Fibroblast of the aortic adventitia (primary cell): ENCODE measurements at places on chromosomes 1 and 21.

- no peak for DNase-seq
Measured at GRCh38 chr1:47443530-47444296, 5.9 kb downstream of the FOXD2 start.

GRCh38 chr1:107965110-107965991 is at the start of gene VAV3:
Gene VAV3, minus strand, starts transcription at chr1:107965180. Its CDS starts 311 bp downstream, at chr1:107964869.
- DNase-seq: peak; percentile 30

DNA sequence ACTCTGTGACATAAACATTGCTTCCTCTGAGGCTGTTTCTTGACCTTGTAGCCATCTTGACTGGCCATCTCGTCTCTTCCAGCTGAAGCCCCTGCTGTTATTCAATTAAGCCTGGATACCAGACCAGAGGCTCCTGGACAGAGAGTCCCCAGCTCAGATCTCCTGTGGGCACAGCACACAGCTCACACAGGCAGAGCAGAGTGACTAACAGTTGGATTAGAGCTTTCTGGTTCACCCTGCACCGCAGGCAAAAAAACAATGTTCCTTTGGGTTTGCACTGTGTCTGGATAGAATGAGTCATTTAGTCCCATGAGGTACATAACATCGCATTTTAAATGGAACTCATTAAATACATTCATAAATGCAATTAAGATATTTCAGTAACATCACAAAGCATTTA is 33.4 kb upstream of the USH2A start:
- peak; percentile 59 for DNase-seq

- DNase-seq: no peak
Measured at GRCh38 chr1:59291561-59291960, 5.3 kb upstream of the FGGY start.

DNA sequence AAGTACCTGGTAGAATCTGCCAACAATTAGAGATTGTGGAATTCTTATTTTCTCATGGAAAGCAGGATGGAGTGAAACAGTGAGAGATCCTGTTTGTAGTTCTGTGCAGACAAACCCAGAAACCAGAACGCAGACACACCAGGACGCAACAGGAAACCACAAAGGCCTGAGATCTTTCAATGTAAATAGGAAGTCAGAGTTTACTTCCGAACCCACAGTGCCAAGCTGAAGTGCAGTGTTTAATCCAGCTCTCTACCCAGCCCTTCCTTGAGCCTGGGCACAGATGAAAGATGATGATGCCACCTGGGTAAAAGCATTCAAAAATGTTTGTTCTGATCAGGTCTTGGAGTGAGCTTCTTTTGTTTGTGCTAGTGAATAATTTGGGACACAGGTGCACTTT is 244.2 kb upstream of the HOOK1 start:
- DNase-seq: no peak

- no peak for DNase-seq
Measured at GRCh38 chr1:150056407-150056806, 11.2 kb upstream of the VPS45 start.

GRCh38 chr21:34571994-34572393 is 42.9 kb downstream of the RCAN1 start:
- no peak for DNase-seq

DNA sequence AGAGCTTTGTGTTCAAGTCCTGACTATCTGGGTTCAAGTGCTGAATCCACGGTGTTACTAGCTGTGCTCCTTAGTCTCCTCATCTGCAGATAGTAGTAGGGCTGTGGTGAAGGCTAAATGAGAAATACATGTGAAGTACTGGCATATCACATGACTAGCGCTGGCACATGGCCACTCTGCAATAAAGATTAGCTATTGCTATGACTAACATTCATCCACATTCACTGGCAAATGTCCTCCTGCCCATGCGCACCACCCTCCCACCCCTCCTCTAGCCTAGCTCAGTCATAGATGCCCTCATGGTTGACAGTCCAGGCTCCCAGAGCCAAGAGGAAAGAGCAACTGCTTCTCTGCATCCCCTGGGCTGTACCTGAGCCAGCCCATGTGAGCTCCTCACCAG is 8.5 kb upstream of the COL8A2 start:
- DNase-seq: peak; percentile 98

- peak; percentile 50 for DNase-seq
Measured at GRCh38 chr1:17802164-17802563, 47.0 kb downstream of the ACTL8 start.

DNA sequence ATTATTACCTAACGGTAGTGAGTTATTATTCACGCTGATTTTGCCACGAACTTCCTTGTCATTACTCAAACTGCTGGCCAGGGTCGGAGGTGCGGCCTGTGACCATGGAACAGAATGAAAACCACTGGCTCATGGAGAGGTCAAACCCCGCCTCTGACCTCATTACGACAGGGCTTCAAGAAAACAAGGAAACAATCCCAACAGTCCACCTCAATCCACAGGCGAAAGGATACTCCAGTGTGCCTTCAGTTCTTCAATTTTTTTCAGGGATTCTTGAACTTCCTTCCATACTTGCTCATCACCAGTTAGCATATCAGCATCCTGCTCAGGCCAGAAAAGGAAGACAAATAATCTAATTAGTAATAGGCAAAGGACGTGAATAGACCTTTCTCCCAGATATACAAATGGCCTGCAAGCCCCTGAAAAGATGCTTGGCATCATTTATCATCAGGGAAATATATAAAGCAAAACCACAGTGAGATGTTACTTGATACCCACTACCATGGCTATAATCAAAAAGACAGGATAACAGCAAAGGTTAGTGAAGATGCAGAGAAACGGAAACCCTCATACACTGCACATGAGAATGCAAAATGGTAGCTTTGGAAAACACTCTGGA is 643.4 kb downstream of the SMYD3 start:
- DNase-seq: no peak

DNA sequence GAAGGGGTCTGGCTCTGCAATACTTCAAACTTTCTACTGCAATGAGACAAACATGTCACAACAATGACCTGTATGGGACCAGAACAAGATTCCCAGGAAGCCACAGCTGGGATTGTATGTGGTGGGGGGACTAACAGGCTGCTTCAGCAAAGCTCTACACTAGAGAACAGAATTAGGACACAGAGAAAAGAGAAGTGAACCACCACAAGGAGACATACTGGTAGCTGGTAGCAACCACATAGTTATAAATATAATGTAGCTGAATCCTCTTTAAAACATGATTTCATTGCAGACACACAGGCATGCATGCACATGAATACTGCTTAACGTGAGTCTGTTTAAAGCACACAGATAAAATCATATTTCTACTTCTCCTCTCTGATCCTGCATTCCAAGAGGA is 3.5 kb upstream of the ILDR2 start:
- DNase-seq: no peak
